ENCODE measurements at places on chromosomes 4 and X.
A peak's percentile ranks its signal among the peaks of the same experiment; 100 is the strongest.

DNA sequence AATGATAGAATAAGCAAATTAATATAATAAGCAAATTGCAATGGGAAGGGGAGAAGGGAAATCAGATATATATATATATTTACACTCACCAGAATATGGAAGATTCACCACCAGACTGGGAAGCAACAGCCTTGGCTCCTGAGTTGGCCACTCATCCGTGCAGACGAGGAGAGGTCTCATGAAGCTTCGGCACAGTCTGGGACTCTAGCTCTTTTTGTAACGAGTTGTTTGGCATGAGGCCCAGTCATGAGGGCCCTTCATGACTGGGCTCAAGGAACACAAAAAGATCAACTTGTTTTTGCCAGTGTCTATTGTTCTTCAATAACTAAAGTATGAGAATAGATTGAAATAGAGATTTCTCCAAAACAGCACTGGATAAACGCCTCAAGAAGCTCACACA lies 176.4 kb downstream of the ADGRA3 start:
- DNase-seq: no peak

DNA sequence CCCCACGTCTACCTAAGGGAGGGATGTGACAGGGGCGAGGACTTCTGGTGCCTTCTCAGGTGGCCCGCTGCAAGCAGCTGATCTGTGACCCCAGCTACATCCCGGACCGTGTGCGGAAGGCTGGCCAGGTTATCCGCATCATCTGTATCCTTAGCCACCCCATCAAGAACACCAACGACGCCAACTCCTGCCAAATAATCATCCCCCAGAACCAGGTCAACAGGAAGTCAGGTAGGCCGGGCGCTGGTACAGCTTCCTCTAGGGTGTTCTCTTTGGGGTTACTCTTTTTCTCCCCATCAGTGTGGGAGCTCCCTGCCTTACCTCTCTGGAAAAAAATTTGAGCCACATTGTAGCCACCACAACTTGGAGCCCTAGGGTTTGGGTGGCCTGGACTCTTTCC lies 2.4 kb upstream of the FAM50A start:
- no peak for DNase-seq

DNA sequence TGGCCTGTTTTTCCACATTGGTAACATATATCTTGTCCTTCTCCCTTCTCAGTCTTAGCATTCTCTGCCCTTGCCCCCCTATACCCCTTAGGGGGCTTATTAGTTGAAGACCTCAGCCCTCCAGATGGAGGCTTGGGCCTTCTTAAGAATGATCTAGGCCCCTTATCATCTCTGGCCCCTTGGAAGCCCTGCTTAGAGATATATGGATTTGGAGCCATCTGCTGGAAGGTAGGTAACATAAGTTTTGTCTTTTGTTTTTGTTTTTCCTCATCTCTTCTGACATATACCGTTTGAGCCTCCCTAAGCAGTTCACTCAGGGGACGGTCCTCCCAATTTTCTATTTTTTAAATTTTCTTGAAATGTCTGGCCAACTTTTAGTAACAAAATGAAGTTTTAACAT lies 48.3 kb upstream of the NAP1L2 start:
- DNase-seq: no peak

- DNase-seq: no peak
Measured at GRCh38 chr4:54231768-54232688, 2.9 kb downstream of the PDGFRA start.

DNA sequence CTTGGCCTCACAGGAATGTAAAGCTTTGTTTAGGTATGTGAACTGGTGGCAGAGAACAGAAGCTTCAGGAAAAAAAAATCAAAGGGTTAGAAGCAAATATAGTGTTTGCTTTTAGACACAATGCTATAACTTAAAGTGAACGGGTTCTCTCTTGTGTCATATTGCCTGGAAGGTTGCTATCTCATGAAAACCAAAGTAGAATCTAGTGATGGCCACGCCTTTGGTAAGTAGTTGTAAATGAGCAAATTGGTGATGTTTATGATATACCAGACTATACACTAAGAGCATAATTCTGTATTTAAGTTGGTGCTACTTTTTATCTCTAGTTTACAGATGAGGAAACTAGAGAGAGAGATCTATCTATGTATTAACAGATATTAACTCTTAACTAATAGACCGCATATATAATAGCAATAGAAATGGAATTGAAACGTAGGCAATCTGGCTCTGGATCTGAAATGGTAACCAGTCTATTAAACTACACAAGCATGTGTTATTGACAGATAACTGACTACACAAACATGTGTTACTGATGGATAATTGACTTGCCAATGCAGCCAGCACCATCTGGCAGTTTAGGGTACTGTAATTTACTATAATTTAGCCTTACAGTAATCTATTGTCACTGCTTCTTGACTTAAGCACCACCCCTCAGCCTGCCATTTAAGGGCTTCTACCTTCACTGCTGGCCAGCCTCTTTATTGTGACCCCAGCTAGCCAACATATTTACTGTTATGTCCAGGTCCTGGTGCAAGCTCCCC lies 40.8 kb downstream of the HCCS start:
- DNase-seq: no peak

DNA sequence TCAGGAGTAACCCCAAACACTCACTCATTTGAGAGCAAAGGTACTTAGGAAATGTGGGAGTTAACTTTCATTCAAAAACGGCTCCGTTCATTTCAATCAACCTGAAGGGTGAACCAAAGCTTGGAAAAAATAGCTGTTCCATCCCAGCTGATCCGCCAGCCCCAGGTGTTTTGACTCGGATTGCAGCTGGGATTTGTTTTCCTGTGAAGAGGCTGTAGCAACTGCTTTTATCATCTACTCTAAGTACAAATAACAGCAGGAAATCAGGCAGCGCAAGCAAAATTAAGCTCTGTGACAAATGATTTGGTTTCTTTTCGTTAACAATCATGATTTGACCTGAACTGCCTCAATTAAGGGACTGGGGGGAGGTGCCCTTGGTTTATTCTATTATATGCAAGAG lies 154.7 kb downstream of the BEND2 start:
- no peak for DNase-seq

GRCh38 chrX:44568196-44568595 lies 25.5 kb upstream of the FUNDC1 start:
- no peak for DNase-seq

- peak; percentile 33 for DNase-seq
Measured at GRCh38 chr4:8848507-8849265, 23.0 kb downstream of the HMX1 start.

DNA sequence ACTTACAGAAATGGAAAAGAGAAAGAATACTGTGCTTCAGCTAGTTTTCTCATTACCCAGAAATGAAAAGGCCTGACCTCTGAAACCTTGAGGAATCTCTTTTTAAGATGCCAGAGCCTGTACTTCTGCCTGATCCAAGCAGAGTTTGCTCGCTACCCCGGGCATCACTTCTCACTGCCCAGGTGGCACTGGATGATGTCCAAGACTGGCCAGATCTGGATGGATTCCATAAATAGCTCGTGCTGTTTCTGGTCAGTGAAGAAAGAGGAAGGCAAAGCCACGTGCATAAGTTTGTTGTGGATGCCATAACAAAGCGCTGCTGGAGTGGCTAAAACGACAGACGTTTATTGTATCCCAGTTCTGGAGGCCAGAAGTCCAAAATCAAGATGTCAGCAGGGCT lies 133.5 kb downstream of the TBL1X start:
- no peak for DNase-seq

DNA sequence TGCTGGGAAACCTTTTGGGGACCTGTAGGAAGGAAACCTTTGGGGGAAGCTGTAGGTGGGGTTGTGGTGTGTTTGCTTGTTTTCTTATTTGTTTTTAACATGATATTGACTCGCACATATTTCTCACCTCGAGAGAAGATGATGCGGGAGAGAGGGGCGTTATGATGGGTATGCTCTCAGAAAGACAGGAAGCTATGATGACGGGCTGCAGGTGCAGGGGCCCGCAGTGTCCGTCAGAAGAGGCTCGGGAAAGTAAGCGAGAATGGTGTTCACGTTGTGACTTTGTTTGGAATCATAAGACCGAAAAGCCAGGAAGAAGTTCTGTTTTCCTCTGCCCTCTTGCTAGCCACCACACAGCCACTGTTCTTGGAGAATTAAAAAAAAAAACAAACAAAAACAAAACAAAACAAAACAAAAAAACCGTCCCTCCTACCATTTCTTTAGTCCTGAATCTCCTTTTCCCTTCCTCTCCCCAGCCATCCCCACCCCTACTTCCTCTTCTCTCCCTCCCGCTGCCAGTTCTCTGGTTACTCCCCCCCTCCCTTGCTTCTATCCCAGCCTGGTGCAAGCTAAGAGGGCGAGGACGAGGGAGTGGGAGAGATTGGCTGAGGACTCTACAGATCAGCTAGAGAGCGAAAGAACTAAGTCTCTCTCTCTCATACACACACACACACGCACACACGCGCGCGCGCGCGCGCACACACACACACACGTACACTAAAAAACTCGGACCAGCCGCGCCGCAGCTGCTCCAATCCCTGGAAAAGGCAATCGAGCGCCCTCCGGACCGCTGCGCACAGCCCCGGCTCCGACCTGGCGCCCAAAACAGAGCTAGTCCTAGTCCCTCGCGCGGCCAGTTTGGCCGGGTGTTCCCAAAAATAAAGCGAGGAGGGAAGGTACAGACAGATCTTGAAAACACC lies at the start of gene BMP3:
Gene BMP3 (plus strand): TSS at position 648 of the 920 bp plus-strand sequence. CDS start 577 bp downstream, outside the sequence.
- DNase-seq: no peak

GRCh38 chr4:183354219-183354618 lies 32.0 kb upstream of the CLDN24 start:
- no peak for DNase-seq

DNA sequence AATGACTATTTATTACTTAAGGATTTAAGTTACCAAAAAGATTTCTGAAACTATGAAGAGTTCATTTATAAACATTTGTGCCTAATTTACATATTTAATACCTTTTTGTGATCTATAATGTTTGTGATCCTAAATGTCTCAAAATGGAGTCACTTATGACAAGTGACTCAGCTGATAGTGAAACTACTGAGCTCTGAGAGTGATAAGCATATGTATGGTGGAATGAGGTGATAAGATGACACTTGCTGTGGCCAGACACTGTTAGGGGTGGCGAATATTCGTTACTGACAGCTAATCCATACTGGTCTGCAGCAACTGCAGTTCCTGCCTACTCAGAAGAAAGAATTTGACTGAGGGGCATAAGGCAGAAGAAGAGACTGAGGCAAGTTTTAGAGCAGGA lies 5.5 kb upstream of the NXF3 start:
- DNase-seq: no peak

All from cardiac septum (tissue), 1 donor.